Stimulated activated naive CD8-positive, alpha-beta T cell treated with anti-CD3 and anti-CD28 coated beads, Interleukin-15, Interleukin-2, amounts not matched to agents 100 U/mL and 50 U/mL, for 24 hours (primary cell): ENCODE measurements at places on chromosomes 3 and 15.

DNA sequence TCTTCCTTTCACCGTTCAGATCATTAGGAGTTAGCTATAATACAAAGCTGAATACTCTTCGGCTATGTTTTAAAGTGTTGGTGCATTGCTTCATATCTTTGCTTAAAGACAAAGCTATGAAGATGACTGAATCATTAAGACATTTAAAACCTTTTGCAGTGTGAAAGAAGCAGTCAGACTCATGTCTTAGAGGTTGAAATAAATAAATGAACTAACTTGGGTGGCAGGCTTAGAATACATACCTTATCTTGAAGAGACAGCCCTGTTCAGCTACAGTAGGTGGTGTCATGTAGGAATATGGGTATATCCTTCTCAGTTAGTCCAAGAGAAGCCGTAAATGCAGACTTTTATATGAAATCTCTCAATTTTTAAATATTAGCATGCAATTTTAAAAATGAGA is 63.4 kb downstream of the OPA1 start:
- DNase-seq: no peak

DNA sequence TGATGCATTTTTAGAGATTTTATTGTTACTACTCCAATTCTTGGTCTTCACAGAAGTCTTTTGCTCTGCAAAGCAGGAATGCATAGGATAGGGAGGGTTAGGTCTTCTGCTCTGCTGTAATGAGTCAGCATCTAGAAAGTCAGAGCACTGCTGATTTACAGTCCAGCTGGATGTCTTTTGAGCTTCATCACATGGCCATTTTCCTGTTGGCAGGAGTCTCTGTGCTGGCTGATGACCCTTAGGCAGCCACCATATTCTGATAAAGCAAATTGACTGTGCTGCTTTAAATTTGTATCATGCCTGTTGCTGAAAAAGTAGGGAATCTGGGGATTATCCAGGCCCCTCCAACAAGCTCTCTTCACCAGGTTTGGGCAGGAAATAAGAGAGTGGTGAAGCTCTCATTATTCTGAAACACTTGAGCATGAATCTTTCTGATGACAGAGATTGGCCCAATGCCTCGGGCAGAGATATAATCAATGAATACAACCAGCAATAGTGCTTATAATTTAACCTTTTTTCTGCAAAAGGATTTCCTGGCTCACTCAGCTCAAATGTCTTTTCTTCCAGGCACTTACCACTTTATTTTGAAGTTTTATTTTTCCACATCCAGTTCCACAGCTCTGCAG is 9.7 kb upstream of the CRBN start:
- no peak for DNase-seq

GRCh38 chr15:37015035-37015434 is 85.3 kb downstream of the MEIS2 start:
- DNase-seq: no peak

- no peak for DNase-seq
These were observed 25.2 kb downstream of the PLXNB1 start for GRCh38 chr3:48404440-48405342.

GRCh38 chr15:76176059-76176458 is 116.3 kb downstream of the TMEM266 start:
- no peak for DNase-seq
